ENCODE measurements at places on chromosomes 16 and 17. TPM values are rescaled to one million over a fixed set of nuclear protein-coding genes. Genes with fewer than 3 reads are reported as not detected.

MYL4 gene
- 0.12 TPM for polyA plus RNA-seq

ABCA9 gene
- 0.69 TPM for polyA plus RNA-seq

ITGAX gene
- 1.1 TPM for polyA plus RNA-seq

IL17C gene
- polyA plus RNA-seq, result 0.59 TPM

BIRC5 gene
- 8.0 TPM for polyA plus RNA-seq
